ENCODE measurements at places on chromosomes 3 and 15.

- DNase-seq = no peak
Observed at GRCh38 chr3:100256731-100257151, 4.1 kb upstream of the TBC1D23 start.

- no peak for DNase-seq
Observed at GRCh38 chr3:10762611-10763247, 53.3 kb upstream of the SLC6A11 start.

GRCh38 chr3:33130144-33130543 lies 16.3 kb downstream of the CRTAP start:
- no peak for DNase-seq

DNA sequence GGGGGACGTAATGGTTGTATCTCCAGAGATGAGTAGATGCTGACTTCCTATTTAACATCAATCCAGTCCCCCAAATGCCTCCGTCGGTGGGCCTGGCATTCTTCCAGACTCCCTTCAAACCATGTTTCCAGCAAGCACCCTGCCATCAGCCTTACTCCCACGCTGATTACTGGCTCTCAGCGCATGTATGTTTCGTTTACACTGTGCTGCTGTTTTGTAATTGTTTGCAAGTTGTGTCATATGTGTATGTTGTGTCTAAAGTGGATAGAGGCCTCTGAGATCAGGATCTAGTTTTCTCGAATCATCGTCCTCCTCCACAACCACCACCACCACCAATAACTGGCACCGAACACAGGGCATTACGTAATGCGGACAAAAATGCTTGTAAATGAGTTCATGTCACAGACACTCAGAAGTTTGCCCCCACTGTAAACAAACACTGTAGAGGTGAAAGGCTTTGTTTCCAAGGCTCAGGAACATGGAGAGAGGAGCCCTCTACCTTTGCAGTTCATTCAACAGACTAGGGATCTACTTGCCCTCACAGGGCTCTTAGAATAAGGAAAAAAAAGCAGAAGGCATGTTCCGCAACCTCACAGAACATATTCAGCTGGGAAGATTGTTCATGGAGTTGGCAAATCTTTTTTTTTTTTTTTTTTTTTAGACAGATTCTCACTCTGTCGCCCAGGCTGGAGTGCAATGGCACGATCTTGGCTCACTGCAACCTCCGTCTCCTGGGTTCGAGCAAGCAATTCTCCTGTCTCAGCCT lies 46.1 kb upstream of the SEMA4B start:
- DNase-seq = no peak

DNA sequence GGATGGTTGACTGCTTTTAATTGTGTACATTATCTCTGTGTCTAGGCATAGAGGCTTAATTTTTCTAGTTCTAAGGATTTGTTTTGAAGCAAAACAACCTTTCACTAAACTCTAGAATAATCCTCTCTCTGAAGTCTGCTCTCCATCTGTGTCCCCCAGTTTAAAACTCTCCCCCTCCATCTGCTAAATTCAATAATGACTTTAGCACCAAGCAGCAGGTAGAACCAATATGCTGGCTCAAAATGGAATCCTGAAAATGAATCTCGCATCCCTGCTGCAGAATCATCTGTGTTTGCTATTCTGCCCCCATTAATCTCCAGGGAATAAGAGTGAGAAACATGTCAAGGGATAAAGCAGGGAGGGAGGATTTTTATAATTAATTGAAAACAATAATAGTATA lies 111.8 kb downstream of the TUSC7 start:
- no peak for DNase-seq

DNA sequence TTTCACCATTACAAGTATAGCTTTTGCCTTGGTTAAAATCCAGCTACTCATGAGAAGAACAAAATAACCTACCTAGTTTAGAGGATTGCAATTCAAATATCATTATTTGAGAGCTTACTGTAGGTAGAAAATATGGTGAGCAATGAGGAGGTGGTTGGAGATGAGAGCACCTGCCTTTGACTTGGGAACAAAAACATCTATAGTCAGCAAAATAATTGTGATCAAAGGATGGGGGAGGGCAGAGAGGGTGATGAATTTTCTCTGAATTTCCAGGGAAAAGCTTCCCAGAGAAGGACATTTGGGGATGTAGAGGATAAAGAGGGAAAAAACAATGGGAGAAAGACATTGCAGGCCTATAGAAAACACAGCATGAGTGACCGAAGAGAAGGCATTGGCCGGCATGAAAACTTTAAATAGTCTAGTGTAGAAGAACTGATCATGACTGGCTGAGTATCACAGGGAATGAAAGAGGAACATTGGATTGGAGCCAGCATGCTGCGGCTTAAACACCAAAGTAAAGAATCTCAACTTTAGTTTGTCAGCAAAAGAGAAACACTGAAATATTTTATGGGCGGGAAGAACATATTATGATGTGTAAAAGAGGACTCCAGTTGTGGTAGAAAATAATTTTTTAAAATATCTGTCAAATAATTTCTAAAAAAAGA lies 581.3 kb downstream of the UNC13C start:
- no peak for DNase-seq

DNA sequence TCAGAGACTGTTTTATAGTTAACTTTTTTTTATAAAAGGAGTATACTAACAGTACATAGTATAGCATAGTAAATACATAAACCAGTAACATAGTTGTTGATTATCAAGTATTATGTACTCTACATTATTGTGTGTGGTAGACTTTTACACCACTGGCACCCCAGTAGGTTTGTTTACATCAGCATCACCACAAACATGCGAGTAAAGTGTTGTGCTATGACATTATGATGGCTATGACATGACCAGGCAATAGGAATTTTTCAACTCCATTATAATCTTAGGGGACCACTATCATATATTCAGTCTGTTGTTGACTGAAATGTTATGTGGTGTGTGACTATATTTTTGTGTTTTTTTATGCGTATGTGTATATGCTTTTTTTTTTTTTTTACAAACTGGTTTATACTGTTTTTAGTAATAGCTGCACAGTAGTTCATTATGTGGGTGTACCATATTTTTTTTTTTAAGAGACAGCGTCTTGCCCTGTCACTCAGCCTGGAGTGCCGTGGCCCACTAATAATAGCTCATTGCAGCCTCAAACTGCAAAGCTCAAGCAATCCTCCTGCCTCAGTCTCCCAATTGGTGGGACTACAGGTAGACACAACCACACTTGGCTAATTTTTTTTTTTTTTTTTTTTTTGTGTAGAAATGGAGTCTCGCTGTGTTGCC lies 1.9 kb downstream of the CAPN7 start:
- DNase-seq = no peak

- DNase-seq = no peak
Observed at GRCh38 chr3:55615039-55615693, 128.1 kb upstream of the WNT5A start.

DNA sequence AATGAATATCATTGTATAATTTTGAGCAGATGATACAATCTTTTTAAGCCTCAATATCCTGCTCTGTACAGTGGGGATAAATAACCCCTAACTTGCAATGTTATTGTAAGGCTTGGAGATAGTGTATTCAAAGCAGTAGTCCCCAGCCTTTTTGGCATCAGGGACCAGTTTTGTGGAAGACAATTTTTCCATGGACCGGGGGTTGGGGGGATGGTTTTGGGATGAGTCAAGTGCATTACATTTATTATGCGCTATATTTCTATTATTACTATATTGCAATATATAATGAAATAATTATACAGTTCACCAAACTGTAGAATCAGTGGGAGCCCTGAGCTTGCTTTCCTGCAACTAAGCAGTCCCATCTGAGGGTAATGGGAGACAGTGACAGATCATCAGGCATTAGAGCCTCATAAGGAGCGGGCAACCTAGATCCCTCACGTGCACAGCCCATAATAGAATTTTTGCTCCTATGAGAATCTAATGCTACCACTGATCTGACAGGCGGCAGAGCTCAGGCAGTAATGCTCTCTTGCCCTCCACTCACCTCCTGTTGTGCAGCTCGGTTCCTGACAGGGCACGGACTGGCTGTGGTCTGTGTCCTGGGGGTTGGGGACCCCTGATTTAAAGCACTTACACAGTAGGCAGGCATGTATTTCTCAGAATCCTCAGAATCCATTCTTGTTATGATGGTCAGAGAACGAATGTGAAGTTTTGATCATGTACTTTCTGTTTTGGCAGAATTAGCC lies 102.2 kb downstream of the PTPRG start:
- no peak for DNase-seq

DNA sequence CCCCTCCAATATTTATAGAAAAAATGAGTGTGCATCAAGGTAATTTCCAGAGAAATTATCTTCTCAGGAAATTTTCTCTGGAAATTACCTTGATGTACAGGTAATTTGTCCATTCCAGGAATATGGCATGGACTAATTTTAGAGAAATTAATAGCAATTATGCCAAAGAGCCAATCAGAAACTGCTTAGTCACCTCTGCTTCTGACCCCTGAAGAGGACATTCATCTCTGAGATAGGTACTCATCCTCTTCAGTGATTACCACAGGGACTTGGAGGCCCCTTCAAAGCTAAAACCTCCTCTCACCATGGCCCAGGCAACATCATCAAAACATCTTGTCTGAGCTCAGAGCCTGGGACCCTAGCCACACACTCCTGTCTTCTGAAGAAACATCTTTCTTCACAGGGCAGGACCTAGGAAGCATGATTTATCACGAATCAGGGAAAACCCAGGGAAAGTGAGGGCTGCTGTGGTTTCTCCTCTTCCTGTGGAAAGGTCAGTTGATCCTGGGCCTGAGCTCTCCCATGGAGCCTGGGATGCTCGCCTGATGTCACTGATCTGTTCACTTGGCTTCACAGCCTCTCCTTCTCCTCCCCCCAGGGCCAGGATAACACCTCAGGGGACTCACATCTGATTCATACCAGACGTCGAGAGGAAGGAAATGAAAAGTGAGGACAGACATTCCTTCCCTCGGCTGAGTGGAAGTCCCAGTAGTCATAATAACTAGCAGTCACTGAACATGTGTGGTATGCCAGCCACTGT lies 210.5 kb downstream of the DTWD1 start:
- DNase-seq = no peak

GRCh38 chr3:104460477-104461406 lies 906.0 kb upstream of the ALCAM start:
- no peak for DNase-seq

DNA sequence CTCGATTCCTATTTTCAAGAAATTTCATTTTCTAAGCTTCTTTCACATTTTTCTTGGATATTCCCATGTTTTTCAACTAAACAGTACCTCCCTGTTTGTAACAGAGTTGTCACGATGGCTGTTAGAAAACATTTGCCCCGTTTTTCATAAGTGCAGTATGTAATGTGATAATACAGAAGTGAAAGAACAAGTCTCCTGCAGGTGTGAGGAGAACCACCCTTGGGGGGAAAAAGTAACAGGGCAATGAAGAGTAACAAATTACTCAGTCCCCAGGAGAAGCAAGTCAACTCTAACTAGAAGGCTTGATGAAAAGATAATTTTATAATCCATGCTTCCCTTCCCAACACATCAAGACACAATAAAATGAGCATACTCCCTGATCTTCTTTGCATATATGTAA lies 493.3 kb downstream of the FOXP1 start:
- DNase-seq = no peak

- no peak for DNase-seq
Observed at GRCh38 chr3:52792961-52793695, 1.5 kb upstream of the ITIH3 start.

DNA sequence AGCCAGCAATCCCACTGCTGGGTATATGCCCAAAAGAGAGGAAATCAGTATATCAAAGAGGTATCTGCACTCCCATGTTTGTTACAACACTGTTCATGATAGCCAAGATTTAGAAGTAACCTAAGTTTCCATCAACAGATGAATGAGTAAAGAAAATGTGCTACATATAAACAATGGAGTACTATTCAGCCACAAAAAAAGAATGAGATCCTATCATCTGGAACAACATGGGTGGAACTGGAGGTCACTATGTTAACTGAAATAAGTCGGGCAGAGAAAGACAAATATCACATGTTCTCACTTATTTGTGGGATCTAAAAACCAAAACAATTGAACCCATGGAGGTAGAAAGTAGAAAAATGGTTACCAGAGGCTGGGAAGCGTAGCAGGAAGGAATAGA lies 108.2 kb downstream of the TBC1D5 start:
- no peak for DNase-seq

- no peak for DNase-seq
Observed at GRCh38 chr3:69445024-69445423, 59.1 kb upstream of the FRMD4B start.

- DNase-seq = no peak
Observed at GRCh38 chr3:72078676-72079368, 293.9 kb upstream of the PROK2 start.

DNA sequence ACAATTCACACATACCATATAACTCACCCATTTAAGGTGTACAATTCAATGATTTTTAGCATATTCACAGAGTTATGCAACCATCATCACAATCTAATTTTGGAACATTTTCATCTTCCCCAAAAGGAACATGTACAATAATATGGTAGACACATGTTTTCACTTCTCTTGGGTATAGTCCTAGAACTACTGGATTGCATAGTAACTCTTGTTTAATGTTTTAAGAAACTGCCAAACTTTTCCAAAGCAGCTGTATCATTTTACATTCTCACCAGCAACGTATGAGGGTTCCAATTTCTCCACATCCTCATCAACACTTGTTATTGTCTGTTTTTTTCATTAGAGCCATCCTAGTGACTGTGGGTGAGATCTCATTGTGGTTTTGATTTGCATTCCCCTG lies 14.3 kb downstream of the BNC1 start:
- no peak for DNase-seq

DNA sequence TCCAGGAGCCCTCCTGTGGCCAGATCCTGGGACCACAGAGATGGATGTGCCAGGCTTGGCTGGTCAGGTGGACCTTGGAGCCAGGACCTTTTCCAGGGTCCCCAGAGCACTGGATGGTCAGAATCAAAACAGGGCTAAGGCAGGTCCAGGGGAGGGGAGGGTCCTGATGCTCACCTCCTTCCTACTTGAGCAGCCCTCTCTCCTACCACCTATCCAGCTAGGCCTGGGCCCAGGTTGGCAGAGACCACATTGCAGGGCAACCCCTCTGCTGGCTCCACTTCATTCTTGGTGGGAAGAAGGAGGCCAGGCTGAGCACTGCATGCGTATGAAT lies 28.5 kb upstream of the SFMBT1 start:
- no peak for DNase-seq

GRCh38 chr15:90478846-90479481 lies 50.8 kb upstream of the CRTC3 start:
- no peak for DNase-seq

DNA sequence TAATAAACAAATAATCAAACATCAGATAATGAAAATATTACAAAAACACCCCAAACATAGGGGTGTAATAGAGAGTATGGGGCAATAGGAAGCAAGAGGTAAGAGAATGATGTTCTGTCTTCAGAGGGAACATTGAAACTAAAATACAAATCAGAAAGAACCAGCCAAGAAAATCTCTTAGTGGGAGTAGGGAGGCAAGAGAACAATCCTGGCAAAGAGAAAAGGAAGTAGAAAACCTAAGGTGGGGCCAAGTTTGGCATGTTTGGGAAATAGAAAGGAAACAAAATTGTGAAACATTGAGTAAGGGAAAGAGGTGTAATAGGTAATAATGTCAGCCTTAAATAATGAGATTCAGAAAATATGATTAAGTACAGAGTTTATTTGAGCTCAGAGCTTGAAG lies 467.1 kb downstream of the RBMS3 start:
- no peak for DNase-seq

DNA sequence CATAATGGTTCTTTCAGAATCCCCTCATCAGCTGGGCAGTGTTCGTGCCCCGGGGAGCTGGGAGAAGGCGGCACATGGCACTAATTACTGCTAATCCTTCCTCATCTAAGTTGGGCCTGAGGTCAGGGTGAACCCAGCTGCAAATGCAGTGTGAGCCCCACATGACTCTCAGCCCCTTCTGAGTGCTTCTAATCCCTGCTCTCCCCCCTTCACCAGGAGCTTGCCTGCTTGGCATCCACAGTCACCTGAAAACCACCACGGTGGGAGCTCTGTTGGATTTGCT lies 455 bp upstream of the TRPM1 start:
- DNase-seq = no peak

All from NCI-H1436 treated with DMSO at 0.1 percent for 48 hours (cell line).